ENCODE measurements at places on chromosomes 2 and 18.
A peak's percentile ranks its signal among the peaks of the same experiment; 100 is the strongest.

- no peak for DNase-seq
Observed at GRCh38 chr2:189118386-189118785, 61.2 kb downstream of the COL5A2 start.

DNA sequence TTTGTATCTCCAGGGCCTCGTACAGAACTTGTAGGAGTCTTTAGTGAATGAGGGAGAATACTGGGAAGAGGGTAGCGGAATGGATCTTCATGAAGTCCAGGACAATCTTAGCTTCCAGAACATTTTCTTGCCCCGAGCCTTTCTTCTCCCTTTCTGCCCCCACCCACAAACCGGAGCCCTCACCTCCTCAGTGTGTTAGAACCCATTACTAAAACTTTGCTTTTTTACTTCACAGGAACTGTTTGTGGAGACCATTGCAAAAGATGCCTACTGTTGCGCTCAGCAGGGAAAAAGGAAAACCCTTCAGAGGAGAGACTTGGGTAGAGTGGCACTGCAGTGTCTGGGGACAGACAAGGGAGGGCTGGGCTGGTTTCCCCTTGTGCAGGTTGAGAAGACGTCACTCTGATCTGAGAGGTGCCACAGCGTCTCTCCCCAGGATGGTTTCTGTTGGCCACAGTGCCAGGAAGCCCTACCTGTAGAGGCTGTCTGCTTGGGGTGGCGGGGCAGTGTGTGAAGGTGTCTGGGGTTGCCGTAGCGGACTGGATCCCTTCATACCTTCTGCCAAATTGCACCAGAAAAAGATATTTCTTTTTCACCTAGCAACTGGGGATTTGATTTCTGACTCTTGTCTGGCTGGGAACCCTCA lies 786 bp downstream of the POLE4 start:
- DNase-seq: no peak

DNA sequence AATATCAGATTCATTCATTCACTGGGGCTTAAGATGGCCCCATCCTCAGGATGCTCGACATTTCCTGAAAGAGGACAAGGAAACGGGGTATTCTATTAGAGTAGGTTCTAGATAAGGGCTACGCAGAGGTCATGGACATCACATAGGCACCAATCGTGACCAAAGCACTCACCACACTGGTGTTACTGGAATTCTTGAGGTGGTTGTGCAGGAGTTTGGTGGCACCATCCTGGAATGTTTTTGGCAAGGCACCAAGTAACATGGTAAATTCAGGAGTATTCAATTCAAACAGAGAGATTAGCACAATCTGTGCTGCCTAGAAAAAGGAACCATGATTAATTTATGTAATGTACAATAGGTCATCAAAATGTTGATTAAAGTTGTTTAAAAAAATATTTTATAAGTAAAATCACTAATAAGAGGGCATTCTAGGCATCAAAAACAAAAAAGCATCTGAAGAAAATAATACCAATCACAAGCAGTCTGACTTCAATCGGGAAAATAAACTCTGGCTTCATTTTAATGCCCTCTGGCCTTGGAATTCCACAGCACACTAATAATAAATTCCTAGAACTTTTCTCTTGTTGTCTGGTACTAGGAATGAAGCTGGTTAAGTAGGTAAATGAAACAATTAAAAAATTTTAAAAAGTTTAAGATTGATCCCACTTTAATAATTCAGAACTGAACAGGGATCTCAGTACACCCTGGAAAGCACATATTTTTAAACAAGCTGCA lies 102.8 kb upstream of the TFCP2L1 start:
- DNase-seq: no peak

GRCh38 chr2:30776831-30777635 lies 30.2 kb downstream of the CAPN13 start:
- DNase-seq: no peak

DNA sequence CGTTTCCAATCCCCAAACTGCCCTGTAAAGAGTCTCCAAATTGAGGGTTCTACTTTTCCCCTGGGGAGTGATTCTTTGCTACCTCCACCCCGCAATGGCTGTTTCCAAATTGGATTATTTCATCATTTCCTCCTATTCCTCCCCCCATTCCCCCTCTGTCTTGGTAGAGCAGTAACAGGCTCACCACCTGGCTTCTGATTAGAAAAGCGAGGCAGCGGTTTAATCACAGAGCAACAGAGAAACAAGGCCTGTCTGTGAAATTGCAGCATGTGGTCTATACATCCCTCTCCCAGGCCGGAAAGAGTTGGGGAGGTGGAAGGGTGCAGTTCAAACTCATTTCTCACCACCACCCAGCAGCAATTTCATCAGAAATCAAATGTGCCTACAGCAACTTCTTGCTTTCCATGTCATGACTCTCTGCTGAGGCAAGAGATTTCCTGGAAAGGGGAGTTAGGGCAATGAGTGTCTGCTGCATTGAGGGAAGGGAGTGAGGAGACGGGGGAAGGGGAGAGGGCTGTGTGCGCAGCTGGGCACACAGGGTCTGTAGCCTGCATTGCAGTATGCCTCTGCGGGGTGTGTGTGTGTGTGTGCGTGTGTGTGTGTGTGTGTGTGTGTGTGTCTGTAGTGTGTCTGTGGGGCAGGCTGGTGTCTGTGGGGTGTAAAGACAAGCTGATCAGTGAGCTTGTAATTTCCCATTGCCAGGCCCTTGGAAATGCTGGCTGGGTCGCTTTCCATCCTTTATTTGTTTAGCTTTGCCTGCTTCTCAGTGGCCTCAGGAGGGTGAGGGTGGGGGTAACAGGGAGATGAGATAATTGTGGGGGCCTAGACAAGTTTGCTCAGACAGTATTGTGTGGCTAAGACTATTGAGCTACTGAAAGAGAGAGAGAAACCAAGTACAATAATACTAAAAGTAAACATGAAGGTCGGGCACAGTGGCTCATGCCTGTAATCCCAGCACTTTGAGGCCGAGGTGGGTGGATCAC lies 13.5 kb upstream of the IGFBP2 start:
- DNase-seq: no peak

GRCh38 chr2:75243219-75243618 lies 43.9 kb upstream of the TACR1 start:
- DNase-seq: no peak

DNA sequence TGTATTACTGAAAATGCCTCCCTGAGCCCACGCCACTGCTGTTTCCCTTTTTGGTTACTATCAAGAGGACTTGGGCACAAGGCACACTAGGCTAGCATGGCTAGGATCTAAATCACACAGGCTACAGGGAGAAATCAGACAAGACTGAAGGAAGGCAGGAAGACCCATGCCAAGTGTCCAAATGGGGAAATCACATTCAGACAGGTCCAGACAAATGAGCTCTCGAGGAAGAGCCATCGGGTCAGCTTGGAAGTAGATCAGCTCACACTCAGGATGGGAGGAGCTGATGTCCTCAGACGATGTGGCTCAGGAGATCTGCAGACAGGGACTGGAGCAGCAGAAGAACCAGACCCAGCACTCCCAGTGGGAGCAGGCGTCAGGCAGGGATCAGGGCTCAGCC lies 113.2 kb downstream of the COL6A3 start:
- DNase-seq: no peak

DNA sequence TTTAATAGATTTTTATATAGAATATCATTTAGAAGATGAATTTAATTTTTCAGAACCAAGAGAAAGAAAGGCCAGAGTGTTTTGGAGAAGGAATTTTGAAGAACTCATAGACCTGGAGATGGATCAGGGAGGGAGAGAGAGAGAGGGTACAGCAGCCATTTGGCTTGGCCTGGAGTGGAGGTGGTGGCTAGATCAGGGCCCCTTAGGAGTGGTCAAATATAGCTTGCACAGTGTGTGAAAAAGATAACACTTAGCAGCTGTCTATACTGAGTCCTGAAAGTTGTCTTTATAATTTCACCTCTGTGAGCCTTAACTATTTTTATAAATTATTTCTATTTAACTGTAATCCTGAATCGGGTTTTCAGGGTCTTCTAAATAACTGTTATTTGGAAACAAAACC lies 38.8 kb upstream of the ACYP2 start:
- DNase-seq: no peak

DNA sequence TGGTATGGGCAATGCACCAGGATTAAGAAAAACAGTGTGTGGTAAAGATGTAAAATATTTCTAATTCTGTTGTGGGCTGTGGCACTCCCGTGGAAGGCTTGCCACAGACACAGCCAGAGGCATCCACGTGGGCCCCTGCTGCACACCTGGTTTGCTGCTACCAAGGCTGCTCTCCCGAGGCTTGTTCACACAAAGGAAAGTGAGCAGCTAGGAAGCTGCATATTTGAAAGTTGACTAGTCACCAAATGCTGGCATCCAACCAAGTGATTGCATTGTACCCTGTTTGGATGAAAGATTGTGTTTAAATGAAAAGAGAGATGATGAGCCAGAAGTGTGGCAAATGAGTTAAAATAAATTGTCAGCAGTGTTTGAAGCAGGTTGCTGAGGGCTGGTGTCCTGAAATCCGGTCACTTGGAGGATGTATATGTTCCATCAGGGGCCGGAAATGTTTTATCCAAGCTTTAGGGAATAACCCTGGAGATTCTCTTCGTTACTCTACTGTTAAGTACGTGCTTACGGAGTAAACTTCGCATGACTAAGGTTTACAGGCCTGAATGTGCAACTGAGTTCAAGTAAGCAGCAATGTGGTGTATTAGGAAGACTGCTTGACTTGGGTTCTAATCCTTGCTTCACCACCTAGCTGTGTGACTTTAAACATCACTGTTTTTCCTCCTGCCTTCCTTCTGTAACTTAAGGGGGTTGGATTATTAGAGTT lies 86.1 kb downstream of the MSH2 start:
- DNase-seq: no peak

DNA sequence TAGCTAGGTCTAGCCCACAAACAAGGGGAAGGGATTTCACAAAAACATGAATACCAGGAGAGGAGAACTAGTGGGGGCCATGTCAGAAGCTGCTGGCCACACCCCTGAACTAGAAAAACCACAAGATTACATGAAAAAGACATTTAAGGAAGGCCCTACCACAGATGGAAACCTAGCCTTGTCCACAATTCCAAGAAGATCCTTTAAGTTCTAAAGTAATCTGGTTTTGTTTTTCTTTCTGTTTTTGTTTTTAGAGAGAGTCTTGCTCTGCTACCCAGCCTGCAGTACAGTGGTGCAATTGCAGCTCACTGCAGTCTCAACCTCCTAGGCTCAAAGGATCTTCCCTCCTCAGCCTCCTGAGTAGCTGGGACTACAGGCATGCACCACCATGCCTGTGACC lies 34.2 kb upstream of the CAB39 start:
- DNase-seq: no peak

DNA sequence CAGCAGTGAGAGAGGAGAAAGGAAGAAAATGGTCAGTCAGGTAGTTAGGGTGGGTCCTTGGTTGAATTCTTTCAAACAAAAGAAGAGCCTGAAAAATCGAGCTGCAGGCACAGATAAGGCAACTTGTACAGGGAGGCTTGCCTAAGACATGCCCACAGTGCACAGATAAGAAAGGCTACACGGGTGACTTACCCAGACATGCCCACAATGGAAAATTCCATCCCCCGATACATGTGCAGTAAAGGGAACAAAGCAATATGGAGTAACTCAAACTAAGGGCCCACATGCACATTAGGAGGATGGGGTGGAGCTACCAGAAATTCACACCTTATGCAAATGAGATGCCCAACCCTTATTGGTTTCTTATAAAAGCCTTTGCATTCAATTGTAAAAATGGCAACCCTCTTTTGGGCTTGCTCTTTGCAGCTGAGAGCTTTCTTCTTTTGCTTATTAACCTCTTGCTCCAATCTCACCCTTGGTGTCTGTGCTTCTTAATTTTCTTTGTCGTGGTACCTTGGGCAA lies 110.3 kb upstream of the RMP24 start:
- DNase-seq: no peak

DNA sequence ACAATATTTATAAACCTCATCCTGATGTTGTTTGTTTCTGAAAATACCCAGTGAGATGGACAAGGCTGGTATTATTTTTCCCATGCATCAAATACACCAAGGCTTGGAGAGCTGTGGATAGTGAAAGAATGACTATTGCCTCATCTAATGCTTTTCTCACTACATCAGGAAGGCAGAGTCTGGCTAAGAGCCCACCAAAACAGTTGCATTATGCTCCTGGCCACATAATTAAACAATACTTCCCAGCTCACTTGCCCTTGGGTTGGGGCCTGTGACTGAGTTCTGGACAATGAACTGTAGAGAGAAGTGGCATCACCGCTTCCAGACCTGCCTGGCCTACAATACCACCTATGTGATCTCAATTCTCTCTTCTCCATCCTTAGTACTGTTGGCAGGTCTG lies 46.4 kb upstream of the REEP1 start:
- no peak for DNase-seq

GRCh38 chr2:98412751-98413458 lies 31.8 kb upstream of the INPP4A start:
- peak; percentile 28 for DNase-seq

All from renal cortex interstitium (tissue), 15 donors.